ENCODE measurements at places on chromosomes 16 and 17. TPM values are rescaled to one million over a fixed set of nuclear protein-coding genes. Genes with fewer than 3 reads are reported as not detected.

The EPX gene
- not detected for total RNA-seq

The AATK gene
- total RNA-seq, result 5.3 TPM

The ATP1B2 gene
- 3.1 TPM for total RNA-seq

The KRTAP1-1 gene
- not detected for total RNA-seq

The KRTAP2-1 gene
- not detected for total RNA-seq

The ZNRF1 gene
- total RNA-seq, result 22.0 TPM

The HLF gene
- total RNA-seq, result 31.6 TPM

The DRC3 gene
- 1.4 TPM for total RNA-seq

The KCNH4 gene
- total RNA-seq, result 0.13 TPM

The OR3A3 gene
- not detected for total RNA-seq

The CLDN9 gene
- 0.73 TPM for total RNA-seq

The TENT4B gene
- 7.7 TPM for total RNA-seq

The CTRL gene
- 0.78 TPM for total RNA-seq

The UMOD gene
- total RNA-seq, result not detected

The SOCS1 gene
- total RNA-seq, result 3.7 TPM
